ENCODE measurements at places on chromosomes 5 and 9.

DNA sequence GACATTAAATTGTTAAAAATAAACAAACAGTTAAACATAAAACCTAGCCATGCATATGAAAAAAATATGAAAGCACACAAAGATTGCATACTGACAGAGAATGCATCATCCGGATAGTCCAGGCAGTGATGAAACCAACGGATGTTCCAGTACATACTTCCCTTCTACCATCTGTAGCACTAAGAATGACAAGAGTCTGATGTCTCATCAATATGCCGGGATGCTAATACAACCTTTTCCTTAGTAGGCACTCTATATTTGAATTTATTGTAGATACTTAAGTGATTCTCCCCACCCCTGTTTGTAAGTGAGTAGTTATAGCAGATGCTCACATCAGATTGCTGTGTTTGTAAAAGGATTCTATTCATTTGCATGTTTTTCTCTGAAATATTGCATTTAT lies 571.2 kb upstream of the WWC1 start:
- DNase-seq, result no peak

DNA sequence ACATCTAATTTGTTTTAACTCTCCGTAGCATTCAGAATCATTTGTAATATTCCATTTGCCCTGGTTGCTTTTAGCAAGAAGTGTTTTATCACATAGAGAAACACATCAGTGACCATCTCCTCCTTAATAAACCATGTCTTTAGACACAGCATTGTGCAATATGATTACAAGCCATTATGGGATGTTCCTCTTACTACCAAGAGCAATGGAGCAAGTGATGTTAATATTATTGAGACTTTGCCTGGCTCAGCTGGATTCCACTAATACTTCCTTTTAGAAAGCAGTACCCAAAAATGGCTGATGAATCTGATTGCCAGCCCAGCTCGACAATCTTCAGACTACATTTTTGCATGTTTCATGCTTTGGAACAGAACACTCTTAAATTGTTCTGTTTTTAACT lies 364.2 kb downstream of the OSTF1 start:
- no peak for DNase-seq

- DNase-seq, result no peak
Observed at GRCh38 chr5:11791792-11792191, 112.5 kb downstream of the CTNND2 start.

- no peak for DNase-seq
Observed at GRCh38 chr9:136086213-136086881, 8.7 kb downstream of the NACC2 start.

DNA sequence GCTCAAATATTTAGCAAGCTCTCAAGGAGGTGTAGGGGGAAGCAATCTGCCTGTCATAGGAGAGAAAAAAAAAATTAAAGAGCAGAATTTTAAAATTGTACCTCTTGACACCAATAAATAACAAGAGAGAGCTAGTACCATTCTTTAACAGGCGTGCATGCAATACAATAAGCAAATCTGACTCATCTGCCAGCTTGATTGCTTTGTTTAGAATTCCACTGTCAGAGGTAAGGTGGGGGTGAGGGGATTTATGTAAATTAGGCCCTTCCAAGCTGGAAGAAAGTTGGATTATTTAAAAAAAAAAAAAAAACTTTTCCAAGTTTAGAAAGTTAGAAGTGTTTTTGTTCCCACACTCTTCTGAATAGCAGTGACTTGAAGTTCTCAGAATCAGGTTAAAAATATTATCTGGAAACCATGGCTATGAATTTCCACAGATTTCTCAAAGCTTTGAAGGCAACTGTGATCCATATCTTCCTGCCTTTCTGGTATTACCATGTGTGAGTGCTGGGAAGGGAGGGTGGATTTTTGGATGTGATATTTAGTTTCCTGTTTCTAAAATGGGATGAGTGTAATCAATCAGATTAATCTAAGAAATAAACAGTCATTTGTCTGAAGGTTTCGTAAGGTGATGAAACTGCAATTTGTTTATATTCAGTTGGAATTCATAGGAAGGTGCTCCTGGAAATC lies 477.5 kb downstream of the TLE4 start:
- DNase-seq, result no peak

DNA sequence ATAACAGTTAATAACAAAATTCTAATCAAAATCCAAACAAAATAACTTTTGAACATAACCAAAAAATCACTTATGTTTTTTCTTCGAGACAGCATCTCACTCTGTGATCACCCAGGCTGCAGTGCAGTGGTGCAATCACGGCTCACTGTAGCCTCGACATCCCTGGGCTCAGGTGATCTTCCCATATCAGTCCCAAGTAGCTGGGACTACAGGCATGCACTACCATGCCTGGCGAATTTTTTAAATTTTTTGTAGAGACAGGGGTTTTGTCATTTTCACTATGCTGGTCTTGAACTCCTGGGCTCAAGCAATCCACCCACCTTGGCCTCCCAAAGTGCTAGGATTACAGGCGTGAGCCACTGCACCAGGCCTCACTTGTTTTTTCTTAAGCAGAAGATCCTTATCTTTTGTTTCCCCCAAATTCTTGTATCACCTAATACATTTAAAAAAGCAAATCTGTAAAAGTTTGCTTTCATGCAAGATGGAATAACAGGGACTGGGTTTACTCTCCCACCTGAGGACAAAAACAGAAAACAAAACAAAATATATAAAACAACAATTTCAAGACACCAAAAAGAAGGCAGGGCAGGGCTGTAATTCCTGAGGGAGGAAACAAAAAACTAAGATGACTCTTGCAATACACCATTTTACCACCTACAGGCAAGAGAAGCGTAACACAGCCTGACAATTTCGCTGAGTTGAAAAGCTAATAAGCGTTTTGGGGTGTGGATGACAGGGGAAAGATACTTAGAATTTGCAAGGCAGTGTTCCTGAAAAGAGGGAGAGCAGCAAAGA lies 71.4 kb downstream of the RAPGEF6 start:
- no peak for DNase-seq

- peak; percentile 72 for DNase-seq
Observed at GRCh38 chr9:110370315-110370714, 32.7 kb upstream of the TXNDC8 start.

- DNase-seq, result no peak
Observed at GRCh38 chr5:133384120-133384855, 228.1 kb downstream of the FSTL4 start.

- no peak for DNase-seq
Observed at GRCh38 chr5:31273631-31274378, 80.3 kb downstream of the CDH6 start.

DNA sequence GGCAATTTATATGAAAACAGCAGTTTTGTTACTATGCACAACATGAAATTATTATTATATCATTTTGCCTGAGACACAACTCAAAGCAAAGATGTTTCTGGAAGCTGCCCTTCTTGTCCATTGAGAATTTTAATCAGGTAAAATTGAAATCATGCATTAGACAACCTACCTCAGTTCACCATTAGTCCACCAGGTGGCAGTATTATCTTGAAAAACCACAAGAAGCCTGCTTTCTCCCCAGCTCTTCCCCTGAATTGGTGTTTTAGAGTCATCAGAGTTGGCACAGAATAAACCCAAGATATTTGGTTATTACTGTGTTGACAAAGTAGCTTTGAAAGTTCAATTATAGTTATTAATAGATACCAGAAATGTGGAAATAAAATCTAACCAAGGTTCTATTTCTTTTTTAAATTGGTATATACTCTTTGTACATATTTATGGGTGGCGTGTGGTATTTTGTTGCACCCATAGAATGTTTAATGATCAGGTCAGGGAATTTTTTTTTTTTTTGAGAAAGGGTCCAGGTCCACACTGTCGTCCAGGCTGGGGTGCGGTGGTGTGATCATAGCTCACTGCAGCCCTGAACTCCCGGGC lies 25.7 kb downstream of the UTP15 start:
- DNase-seq, result peak; percentile 59

GRCh38 chr5:78549043-78549442 lies 99.5 kb downstream of the LHFPL2 start:
- DNase-seq, result no peak

DNA sequence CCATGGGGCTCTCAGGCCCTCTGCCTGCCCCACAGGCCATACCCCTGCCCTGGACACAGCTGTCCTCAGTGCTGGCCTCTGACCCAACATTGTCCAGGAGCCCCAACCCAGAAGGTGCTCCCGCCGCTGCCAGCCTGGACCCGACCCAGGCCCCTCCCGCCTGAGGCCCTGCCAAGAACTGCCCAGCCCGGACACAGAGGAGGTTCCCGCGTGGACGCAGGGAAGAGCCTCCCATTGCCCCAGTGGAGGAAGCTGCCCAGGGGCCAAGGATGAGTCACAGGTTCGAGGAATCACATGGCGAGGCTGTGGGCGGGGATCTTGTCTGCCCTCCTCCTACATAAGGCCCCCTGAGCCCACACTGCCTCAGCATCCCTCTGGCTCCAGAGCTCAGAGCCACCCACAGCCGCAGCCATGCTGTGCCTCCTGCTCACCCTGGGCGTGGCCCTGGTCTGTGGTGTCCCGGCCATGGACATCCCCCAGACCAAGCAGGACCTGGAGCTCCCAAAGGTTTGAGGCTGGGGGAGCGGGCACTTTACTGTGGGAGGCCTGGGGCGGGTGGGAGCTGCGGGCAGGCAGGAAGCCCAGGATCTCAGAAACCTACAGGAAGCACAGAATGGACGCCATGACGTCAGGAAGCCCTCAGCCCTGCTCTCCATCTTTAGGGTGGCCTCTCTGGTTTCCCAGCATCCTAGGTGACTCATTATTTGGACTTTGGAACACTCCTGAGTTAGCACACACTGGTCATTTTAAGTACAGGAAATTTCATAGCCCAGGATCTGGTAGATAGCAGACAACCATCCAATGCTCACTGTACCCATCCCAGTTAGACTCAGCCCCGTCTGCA lies at the start of gene PAEP:
PAEP (plus strand) TSS at position 366 of the 844 bp plus-strand sequence.
- peak; percentile 68 for DNase-seq

DNA sequence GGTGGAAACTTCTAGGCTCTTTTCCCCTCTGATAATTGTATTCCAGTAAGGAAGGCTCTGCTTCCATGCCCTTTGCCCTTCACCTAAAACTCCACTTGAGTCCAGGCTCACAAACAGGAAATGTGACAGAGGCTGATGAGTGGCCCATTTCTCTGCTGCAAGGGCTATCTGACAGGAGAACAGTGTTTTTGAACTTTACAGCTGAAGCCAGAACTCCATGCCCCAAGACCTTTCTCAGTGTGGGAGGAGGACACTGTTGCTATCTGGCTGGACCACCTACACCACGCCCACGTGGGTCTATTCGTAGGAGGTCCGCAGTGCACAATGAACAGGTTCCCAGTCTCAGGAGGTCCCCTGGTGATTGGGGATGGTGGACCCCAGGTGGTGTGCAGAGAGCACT lies 13.6 kb downstream of the GGTA1 start:
- DNase-seq, result no peak

DNA sequence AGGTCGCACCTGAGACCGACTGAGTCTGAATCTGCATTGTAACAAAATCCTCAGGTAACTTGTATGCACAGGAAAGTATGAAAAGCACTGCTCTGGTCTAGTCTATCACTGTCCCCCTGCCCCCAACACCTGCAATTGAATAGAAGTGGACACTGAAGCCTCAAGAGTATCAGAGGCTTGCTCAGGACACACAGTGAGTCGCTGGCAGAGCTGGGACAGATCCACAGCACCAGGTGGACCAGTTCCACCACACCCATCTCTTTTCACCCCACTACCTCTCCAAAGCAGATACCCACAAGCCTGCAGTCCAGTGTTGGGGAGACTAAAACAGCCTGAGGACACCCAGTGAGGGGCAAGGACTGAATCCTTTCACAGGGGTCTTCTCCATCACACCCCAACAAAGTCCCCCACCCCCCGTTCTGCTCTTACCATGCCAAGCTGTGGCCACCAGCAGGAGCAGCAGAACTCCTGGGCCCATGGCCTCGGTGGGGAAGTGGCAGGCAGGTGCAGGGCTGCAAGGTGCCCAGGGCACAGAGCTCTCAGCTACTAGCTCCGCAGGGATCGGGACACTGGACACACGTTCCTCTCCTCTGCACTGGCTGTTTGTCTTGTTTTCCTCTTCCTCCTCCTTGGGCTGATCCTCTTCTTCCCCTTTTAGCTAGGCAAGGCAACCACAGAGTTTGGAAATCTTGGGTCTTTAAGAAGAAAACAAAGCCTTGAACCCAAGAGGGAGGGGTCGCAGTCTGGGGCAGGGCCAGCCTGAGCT lies at the start of gene CSF1R:
CSF1R (minus strand) TSS at position 605 of the 766 bp plus-strand sequence; CDS start at position 478, 127 bp downstream.
- no peak for DNase-seq
